Stromal cell of bone marrow (primary cell): ENCODE measurements at places on chromosomes 4 and X.

DNA sequence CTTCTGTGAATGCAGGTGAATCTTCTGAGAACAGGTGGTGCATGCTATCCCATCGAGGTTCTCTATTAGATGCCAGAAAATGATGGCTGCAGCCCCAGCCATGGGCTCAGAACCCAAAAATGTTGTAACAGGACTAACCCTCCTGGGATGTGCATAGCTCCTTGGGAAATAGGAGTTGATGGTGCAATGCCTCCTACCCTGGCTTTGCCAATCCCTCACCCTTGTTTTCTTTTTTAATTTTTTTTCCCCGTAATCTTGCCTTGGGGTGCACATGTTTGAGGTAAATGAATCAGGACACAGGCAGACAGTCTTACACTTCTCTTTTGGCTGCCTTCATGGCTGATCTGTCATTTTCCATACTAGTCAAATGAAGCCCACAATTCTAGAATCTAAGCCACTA, 96.6 kb downstream of the KIT start:
- DNase-seq, result no peak

- DNase-seq, result no peak
Observed at GRCh38 chr4:164700471-164700870, 53.5 kb upstream of the SMIM31 start.

DNA sequence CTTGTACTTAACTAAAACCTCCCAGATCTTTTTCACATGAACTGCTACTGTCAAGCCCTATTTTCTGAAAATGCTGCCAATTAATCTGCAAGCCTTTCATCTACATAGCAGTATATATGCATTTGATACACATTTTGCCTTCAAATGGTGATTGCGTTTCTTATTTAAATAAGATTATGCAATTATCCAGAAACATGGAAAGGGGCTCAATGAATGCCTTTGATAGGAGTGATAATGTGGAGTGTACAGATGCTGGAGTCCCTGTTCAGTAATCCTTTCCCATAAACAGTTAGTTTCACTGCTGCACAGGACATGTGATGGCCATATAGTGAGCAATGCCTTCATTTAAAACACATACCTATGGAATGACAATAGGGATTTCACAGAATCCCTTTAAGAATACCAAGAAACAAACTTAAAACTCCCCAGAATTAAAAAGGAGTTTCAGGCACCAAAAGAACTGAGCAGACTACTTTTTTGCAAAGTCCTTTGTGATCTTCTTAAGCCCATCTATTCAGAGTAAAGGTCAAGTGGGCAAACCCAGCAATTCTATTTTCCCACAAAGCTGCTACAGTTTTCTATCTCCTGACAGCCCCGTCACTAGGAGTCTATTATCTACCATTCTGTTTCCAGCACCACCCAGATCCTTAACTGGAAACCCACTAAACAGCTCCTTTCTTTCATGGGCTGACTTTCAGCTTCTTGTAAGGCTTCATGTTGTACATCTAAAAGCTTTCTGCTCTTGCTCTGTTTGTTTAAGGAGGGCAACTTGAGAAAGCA, 120.3 kb downstream of the UNC5C start:
- DNase-seq, result no peak

DNA sequence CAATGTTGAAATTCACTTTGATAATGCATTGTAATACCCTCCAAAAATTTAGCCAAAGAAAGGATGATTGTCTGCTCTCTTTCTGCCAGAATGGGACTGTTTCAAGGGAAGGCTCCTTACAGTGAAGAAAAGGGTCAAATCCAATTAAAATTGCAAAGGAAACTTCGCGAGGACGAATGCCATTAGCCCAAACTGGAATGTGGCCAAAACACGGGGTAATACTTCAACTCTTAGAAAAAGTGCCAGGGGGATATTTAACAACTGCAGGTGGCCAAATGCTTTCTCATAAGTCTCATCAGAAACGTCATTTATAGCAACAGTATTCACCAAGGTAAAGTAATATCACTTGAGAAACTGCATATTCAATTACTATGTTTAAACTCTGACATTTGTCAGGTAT, 29.0 kb downstream of the NKX3-2 start:
- no peak for DNase-seq

GRCh38 chrX:72003811-72004750, 93.4 kb downstream of the NHSL2 start:
- no peak for DNase-seq

DNA sequence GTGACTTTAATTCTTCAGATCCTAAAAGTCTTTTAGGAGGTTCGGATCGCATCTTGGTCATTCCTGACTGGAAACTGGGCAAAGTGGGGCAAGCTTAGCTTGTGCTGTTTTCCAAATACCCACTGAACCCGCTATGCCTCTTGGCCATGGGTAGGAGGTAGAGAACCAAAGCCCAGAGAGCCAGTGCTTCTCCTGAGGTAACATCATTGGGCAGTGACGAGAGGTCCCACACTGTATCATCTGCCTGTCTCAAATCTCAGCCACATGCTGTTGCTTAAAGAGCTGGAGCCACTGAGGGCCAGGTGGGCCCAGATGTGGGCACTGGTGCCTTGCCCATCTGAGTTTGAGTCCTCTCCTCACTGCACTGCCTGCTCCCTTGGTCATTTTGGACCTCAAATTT, 68.2 kb downstream of the SLC2A9 start:
- no peak for DNase-seq

DNA sequence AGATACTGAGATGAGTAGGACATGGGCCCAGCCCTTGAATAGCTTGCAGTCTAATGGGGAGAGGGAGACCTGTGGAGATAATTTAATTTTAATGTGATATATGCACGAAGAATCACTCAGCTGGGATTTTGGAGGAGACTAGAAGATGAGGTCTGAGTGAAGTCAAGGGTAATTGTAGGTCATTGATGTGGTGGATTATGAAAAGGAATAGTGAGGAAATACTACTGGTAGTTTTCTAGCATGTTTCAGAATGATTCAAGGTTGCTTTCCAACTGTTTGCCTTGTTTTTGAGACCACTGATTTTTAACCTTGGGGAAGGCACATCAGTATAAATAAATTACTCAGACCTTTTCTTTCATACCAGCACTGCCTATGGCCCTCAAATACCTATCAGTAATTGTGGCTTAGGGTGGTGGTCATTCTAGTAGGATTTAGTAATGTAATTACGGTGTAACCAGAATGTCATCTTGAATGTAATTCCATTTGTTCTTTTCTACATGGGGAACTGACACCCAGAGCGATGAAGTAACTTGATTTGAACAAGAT, 25.6 kb downstream of the PTTG2 start:
- no peak for DNase-seq

GRCh38 chr4:167883266-167883665, 209.1 kb upstream of the ANXA10 start:
- no peak for DNase-seq
